CD4-positive, alpha-beta T cell treated with Interleukin-17A for 4 hours (primary cell): ENCODE measurements at places on chromosomes 2 and 18.

DNA sequence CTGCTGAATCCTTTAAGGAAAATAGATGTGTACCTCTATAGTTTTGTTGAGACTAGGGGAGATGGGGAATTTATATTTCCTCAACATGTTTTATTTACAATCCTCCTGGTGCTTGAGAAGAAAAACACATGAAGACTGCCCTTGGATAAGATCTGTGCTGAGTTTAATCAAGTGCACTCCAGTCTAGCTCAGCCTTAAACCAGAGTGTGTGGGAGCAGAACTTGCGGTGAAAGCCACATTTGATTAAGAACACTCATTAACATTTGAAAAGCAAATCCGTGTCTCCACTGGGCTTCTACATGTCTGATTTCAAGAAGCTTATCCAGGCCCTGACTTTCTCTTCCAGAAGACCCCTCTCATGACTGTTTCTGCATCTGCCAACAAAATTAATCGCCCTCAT lies 84.8 kb upstream of the ITGA6 start:
- DNase-seq, result no peak

DNA sequence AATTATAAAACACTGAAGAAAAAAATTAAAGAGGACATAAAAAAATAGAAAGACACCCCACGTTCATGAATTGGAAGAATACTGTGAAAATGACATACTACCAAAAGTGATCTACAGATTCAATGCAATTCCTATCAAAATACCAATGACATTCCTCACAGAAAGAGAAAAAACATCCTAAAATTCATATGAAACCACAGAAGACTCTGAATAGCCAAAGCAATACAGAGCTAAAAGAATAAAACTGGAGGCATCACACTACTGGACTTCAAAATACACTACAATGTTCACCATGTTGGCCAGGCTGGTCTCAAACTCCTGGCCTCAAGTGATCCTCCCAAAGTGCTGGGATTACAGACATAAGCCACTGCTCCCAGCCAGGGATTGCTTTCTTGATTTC lies 56.3 kb downstream of the TLK1 start:
- DNase-seq, result no peak

DNA sequence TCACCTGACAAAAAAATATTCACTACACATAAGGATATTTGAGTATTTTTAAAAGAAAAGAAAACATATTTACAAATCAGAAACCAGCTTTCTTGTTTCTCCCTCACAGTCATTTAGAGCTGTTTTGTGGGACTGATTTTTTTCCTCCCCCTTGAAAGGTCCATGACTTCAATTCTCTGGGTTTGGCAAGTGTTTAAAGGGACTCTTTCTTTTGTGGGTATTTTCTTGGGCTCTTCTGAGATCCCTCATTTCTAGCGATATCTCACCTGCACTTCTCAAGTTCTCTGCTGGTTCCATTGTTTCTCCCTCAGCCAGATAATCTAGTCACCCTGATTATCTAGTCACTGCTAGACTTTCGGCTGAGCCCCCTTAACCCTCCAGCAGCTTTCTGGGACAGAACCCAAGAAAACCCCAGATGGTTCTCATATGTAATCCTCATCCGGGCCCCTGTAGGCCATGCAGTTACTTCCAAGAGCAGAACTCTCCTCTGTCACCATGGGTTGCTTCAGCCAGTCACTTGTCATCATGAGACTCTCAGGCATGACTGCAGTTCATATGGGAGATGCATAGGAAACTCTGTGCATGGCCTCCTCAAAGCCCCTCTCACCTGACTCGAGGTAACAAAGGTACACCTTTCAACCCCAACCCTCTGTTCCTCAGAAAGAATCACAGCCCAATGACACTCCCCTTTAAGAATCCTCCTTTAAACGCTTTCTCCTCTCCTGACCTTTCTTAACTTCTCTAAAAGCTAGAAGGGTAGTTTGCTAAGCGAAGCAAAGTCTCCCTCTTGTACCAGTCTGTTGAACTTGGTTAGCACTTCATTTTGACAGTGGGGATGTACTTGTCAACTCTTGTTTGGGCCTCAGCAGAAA lies 36.7 kb upstream of the ITGA4 start:
- DNase-seq, result no peak

DNA sequence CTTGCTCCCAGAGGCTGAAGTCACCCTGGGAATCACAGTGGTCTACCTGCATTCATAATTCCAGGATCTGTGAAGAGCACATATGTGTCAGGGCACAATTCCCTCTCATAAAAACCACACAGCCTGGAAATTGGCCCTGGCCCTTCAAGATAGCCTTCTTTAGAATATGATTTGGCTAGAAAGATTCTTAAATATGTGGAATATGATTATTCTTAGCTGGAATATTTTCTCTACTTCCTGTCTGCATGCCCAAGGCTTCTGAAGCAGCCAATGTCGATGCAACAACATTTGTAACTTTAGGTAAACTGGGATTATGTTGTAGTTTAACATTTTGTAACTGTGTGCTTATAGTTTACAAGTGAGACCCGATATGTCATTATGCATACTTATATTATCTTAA lies 24.2 kb downstream of the ICOS start:
- DNase-seq, result no peak

DNA sequence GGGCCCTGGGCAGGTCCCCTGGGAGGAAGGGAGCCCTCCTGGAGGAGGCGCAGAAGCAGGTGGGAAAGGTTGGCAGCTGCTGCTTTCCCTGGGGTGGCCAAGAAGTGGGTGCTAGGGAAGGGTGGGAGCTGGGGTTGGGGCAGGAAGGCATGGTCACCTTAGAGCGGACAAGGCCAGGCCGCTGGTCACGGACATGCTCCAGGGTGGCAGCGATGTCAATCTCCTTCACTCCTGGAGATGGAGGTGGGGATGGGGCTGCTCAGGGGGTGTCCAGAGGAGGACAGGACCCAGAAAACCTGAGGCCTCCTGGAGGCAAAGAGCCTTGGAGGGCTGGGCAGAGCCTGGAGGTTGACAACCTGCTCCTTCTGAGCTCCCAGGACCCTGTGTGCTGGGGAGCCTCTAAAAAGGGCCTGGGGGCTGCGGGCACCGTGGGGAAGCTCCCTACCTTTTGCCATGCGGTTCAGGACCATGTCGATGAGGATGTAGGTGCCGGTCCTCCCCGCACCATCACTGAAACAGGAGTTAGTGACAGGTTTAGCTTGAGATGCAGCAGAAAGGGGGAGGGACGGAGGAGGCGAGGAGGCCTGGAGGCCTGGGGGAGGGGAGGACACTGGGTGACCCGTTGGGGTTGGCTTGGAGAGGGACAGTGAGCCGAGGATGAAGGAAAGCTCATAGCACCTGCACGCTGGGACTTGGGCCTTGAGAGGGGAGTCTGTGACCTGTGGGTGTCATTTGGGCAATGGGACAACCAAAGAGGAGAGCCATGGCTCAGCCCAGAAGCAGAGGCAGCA lies 11.4 kb downstream of the DNAJB2 start:
- no peak for DNase-seq

DNA sequence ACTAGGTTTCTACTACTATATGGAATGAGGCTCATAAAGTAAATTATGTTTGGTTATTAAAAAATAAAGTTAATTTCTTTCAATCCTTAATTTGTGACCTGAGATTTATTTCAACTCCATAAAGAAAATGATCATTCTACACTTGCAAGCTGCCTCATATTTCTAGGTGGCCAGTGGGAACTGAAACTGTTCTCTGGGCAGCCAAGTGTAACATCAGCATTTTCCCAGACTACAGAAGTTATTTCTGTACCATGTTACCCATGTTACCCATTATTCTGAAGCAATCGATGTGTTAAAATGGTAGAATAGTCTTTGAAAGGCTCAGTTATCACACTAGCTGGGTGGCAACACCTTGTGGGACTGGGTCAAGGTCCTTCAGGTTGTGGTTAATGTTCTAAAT lies 139.3 kb upstream of the FBXO11 start:
- no peak for DNase-seq
